ENCODE measurements at places on chromosomes 7 and 10.
A peak's percentile ranks its signal among the peaks of the same experiment; 100 is the strongest.

DNA sequence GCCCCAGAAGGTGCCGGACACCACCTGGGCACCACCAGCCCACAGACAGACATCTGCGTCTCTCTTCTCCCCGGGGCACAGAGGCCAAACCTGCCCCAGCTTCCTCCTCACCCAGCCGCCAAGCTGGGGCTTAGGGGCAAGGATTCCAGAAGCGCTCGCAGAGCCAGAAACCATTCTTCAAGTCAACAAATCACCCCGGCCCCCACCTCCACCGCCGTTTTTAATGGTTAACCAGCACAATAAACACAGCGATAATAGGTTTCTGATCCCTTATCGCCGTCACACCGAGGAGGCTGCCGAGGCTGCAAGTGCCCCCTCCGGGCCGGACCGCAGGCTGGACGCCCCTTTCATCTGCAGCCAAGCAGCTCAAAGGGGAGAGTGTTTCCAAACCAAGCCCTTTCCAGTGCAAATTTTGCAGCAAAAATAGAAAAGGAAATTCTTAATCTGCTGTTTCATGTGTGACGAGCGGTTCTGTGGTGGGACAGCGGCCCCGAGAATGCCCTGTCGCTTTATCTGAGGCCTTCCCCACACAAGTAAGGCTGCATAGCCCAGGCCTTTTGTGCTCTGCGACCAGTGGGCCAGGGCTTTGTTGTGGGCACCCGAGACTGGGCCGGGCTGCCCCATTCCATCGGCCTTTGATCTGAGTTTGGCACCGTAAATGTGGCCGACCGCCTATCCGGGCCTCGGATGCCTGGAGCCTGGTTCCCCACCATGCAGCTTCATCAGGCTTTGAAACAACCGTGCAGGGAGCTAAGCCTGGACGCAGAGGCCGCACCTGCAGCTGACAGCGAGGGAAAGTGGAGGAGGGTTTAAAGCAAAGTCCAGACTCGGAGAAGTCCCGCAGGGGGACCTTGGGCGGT is 83.2 kb downstream of the FOXL3 start:
- no peak for DNase-seq

- DNase-seq: no peak
These were observed 121.9 kb downstream of the PTPN20 start for GRCh38 chr10:47033081-47033480.

- DNase-seq: no peak
These were observed 32.2 kb downstream of the LRRC72 start for GRCh38 chr7:16558761-16559302.

- DNase-seq: no peak
These were observed 155.7 kb downstream of the MGMT start for GRCh38 chr10:129622736-129623135.

DNA sequence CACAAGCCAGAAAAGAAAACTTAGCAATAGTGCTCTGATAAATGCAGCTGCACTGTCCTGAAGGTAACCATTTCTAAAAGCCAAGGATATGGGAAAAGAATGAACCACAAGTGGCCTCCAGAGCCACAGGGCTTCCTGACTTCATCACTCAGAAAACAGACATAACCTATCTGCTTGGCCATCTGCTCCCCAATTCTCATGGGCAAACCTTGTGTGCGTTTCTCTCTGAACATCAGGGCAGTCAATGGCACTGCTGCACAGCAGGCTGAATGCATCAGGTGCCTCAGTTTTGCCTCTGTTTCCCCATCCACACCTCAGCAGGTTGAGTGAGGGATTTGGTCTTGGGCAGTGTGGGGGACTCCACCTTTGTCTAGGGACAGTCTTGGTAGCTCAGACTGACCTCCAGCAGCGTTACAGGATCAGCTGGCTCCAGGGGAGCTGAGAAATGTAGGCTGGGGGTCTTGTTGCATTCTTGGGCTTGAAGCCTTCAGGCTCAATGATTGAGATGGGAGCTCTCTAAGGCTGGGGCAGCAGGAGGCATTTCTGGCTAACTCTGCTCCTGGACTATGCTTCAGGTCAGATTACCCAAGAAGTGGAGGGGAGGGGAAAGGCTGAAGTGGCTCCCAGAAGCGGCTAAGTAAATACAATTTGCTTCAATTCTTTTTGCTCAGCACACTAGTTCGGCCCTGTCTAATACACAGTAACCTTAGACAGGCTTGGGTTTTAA is 23.6 kb upstream of the PDLIM1 start:
- no peak for DNase-seq

DNA sequence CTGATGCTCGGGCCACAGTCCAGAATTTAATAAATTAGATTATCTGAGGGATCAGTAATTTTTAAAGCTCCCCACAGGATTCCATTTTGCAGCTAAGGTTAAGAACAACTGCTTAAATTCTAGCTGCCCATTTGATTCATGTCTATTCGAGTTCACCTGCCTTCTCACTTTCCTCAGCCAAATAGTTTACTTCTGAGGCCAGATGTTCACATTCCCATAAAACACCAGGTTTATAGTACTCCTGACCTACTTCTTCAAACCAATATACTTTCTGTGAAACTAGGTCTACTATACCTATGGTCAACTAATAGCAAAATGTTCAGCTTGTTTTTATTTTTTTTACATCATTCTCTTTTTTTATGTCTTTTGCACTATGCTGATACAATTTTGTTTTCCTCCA is 86.3 kb downstream of the GPR158 start:
- no peak for DNase-seq

- no peak for DNase-seq
These were observed 699 bp downstream of the NRAP start for GRCh38 chr10:113663142-113663541.

GRCh38 chr7:21617916-21618390 is 75.1 kb downstream of the DNAH11 start:
- DNase-seq: no peak

GRCh38 chr7:36571190-36571560 is 153.1 kb downstream of the AOAH start:
- DNase-seq: no peak

- DNase-seq: no peak
These were observed 9.7 kb downstream of the EXOC6 start for GRCh38 chr10:92857904-92858514.

GRCh38 chr10:33743429-33743857 is 409.0 kb upstream of the NRP1 start:
- DNase-seq: no peak

DNA sequence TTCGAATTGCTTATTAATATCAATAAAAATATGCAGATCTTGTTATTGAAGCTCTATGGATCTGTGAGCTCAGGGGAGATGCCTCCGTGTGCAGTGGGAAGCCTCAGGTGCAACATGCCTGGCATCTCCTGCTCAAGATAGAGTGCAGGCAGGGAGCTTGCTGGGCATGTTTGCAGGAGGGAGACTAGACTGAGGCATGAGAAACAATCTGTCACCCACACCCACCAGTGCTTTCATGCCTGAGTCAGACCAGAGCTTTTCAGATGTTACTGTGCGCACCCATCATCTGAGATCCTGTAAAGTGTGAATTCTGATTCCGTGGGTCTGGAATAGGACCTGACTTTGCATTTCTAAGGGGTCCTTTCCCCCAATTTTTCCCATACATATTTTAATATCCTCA is 62.0 kb downstream of the ZNF33B start:
- no peak for DNase-seq

GRCh38 chr7:32905175-32905662 is 13.7 kb upstream of the KBTBD2 start:
- DNase-seq: no peak

GRCh38 chr7:91266067-91266688 is 1.9 kb downstream of the FZD1 start:
- no peak for DNase-seq

DNA sequence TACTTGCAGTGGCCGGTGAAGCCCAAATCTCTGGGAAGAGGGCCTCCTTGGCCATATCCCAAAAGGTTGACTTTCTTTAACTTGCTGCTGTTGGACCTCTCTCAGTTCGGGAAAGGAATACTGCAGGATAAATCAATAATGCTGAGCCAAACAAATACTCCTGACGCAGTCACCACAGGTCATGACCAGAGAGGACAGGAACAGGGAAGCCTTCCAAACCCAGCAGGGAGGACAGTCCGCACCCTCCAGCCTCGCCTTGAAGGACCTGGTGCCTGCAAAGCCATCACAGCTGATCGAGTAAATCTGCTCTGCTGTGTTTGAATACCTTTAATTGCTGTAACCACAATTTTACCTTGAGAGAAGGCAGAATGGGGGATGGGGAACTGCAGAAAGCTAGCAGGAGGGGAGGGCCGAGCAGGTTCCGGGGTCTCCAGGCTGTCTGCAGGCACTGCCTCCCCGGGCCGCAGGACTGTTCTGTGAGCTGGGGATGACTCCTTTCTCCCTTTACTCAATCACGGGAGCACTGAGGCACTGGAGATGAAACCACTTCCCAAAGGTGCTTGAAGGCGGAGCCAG is 20.8 kb upstream of the INSIG1 start:
- DNase-seq: no peak

DNA sequence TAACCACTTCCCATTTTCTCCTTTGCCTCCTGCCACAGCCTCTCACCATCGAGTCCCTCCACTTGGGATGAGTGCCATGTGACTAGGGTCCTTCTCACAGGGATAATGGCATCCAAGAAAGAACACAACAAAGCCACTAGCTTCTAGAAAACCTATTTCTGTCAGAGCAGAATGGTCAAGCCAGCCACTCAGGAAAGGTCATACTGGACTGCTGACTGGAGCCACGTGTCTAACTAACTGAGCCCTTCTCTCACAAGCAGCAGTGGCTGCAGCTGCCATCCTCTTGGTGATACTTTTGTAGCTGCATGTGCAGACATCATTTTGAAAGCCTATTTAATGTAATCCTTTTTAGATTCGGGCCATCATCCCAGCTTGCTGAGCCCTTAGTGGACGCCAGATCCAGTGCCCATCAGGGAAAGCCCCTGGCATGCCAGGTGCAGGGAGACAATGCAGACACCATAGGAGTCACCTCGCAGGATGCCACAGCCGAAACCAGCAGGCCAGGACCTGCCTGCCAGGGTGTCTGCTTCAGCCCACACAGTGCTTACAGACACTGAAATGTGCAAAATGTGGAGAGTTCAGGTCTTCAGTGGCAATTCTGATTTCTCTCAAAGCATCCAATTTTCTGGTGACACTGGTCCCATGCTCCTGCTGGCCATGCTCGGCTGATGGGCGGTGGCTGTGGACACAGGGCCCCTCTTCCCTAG is 98.3 kb upstream of the DDC start:
- DNase-seq: peak; percentile 84

GRCh38 chr7:55241958-55242357 is 123.2 kb upstream of the LANCL2 start:
- no peak for DNase-seq

DNA sequence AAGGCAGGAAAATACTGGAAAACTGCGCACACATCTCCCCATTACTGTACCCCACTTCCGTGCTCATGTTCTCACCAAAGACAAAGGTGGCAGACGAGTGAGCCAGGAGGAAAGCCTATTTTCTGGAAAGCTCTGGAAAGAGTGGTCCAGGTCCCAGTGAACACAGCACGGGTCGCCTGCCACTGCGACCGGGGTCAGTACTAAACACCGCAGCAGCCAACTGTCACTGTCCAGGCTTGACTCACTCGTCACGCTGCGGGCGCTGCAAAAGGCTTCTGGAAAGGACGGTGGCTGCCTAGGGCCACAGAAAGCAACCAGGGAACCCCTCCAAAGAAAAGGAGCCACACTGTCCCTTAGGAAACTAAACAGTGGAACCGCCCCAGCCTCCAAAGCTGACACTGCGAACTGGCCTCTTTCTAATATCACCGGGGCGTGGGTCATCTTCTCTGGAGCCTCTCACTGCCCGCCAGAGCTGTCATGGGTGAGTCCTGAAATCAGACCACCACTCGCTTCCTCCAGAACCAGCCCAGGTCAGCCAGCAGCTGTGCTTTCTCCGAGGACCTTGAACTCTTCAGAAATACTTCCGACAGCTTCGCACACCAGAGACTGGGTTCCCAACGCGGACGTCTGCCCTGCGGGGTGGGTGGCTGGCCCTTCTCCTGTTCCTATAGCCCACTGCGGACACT is 4.0 kb downstream of the RADIL start:
- DNase-seq: no peak

DNA sequence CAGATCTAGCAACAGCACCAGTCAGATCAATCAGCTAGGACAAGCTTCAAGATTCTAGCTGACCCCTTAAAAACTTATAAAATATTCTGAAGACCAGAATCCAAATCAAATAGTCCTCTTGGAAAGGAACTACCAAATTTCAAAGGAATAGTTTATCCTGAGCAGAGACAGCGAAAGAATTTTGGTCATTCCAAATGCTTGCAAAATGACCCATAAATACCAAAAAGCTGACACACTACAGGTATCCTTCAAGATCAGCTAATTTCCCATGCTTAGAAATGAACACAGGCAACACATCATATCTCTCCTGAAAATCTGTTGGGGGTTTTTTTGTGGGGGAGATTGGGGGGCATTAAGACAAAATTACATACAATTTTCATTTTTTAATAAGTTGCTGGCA is 78.8 kb downstream of the PDSS1 start:
- no peak for DNase-seq

DNA sequence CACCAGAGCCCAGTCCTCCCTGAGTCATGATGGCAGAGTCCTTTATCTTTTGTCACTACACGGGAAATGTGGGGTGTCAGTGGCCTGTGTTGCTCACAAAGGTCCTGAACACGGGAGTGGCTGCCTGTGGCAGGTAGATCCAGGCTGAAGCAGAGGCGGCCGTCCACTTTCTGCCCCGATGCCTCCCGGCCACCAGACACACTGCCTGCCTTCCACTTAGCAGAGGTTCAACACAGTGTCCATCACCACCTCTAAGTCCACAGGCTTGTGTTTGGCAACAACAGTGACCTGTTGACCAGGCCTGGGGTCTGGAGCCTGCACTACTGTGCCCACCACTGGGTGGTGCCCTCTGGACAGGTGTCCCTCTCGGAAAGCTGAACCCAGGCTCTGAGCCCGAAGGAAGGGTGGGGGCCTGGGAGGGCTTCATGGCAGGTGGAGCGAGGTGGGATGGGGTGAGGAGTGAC is 49.9 kb upstream of the CAMK2B start:
- DNase-seq: no peak

DNA sequence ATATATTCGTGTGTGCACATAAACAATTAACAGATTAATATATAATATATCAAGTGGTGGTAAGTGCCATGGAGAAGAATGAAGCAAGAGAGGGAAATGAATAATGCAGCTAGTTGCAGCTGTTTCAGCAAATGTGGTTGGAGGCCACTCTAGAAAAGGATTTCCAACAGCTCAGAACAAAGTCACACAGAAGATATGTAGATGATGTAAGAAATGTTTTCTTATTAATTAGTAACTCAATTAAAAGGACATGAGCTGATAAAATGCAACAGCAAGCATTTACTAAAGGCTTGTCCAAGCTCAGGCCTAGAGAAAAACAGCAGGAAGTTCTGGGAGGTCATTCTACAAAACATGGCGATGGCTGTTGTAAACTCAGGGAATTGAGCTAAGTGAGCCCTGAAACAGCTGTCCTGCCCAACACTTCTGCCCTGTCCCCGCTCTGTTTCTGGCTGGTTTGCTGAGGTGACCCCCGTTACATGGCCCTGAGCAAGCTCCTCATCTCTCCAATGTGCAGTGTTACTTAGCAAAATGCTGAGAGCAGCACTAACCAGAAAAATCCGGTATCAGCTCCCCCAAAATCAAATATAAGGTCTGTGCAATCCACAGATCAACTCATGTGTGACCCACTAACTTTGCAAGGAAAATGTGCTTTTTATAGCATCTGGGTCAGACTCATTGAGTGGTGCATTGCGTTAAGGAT is 23.4 kb upstream of the C10orf67 start:
- DNase-seq: no peak

GRCh38 chr7:18018296-18019215 is 9.1 kb downstream of the PRPS1L1 start:
- DNase-seq: no peak

GRCh38 chr7:24039991-24040624 is 243.9 kb upstream of the NPY start:
- peak; percentile 37 for DNase-seq
